A549 treated with RU486 at 1 μM for 4 hours (cell line): ENCODE measurements at places on chromosomes 3 and 15. TPM values are rescaled to one million over a fixed set of nuclear protein-coding genes. Genes with fewer than 3 reads are reported as not detected.

LMCD1 gene
- 78.3 to 99.8 TPM (median 87.9 TPM) in 5 replicates for total RNA-seq

CCDC191 gene
- 1.5 to 1.9 TPM (median 1.7 TPM) in 5 replicates for total RNA-seq

CHRNA5 gene
- 20.4 to 39.2 TPM (median 36.2 TPM) in 5 replicates for total RNA-seq

ARPIN gene
- 8.9 to 12.6 TPM (median 12.2 TPM) in 5 replicates for total RNA-seq

MESP2 gene
- total RNA-seq = 0.26 to 0.67 TPM (median 0.42 TPM) in 5 replicates

LRRC2 gene
- total RNA-seq = not detected in 5 replicates
